Activated CD4-positive, alpha-beta T cell treated with anti-CD3 and anti-CD28 coated beads for 36 hours (primary cell): ENCODE measurements at places on chromosomes 6 and 20.

- no peak for DNase-seq
Measured at GRCh38 chr20:39326050-39326449, 363.9 kb downstream of the DHX35 start.

GRCh38 chr6:103895136-103895535, 964.6 kb downstream of the HACE1 start:
- no peak for DNase-seq

DNA sequence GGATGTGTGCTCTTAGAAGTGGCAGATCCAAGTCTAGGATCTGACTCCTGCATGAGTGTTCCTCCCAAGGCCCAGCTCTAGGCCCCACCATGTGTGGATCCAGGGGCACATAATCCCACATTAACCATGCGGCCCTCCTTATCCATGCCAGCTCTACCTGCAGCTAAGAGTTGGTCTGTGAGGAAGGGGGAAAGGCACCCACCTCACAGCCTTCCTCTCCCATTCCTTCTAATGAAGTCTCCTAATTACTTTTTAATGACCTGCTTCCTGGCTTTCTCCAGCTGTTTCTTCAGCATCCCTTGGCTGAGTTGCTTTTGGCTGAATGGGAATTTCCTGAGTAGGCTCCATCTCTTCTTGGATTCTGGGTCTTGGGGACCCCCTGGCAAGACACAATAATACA, 52.2 kb downstream of the NPEPL1 start:
- no peak for DNase-seq

DNA sequence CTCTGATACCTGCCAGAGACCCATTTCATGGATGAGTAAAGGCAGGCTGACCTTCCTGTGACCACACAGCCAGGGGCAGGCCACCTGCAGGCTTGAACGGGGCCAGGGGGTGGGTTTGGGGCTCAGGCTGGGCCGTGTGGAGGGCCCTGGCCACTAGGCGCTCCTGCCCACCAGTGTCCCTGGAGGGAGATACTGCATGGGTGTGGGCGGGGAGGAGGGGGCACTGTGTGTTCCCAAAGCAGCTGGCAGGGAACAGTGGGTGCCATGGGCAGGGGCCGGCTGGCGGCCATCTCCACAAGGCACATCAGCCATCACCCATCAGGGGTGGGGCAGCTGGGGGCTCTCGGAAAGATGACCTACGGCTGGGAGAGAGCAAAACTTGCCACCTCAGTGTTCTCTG, 15.4 kb downstream of the SRC start:
- DNase-seq: no peak

- no peak for DNase-seq
Measured at GRCh38 chr6:155381673-155382337, 67.5 kb upstream of the TFB1M start.

DNA sequence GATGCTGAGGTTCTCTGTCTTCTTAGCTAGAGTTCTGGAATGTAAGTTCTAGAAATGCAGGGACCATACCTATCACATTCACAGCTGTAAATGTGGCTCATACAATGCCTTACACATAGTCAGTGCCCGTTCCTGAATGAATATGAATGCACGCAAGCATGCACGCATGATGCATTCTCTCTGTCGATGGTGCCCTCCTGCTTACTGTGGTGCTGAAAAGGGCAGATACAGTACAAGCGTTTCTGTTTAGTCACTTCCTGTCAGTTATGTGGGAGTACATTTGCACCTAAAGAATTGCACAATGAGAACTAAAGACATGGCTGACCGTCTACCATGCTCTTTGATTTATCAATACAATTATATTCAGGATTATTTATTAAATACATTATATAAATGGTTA, 152.2 kb upstream of the SOX4 start:
- DNase-seq: peak; percentile 34
